Endothelial cell (in vitro differentiated cells): ENCODE measurements at places on chromosomes 13 and 19.

- H3K36me3 ChIP-seq = no peaks in the 10 kb centered on the region
- no peaks in the 10 kb centered on the region for H3K27me3 ChIP-seq
- no peak overlapping the region for H3K27ac ChIP-seq
- no peak for DNase-seq
- no peaks in the 10 kb centered on the region for H3K4me1 ChIP-seq
- no peak overlapping the region for H3K4me3 ChIP-seq
Observed at GRCh38 chr13:78497702-78498355, 105.5 kb downstream of the POU4F1 start.

GRCh38 chr13:29569253-29570050 is 26.0 kb downstream of the SLC7A1 start:
- no peak overlapping the region for H3K27ac ChIP-seq
- DNase-seq = no peak
- H3K4me3 ChIP-seq = no peak overlapping the region
- no peaks in the 10 kb centered on the region for H3K27me3 ChIP-seq
- peaks cover 26% of the 10 kb centered on the region for H3K4me1 ChIP-seq

DNA sequence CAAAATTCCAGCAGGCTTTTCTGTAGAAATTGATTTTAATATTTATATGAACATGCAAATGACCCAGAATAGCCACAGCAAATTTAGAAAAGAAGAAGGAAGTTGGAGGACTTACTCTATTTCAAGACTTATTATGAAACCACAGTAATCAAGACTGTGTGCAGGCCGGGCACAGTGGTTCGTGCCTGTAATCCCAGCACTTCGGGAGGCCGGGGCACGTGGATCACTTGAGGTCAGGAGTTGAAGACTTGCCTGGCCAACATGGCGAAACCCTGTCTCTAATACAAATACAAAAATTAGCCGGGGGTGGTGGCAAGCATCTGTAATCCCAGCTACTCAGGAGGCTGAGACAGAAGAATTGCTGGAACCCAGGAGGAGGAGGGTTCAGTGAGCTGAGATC is 6.0 kb upstream of the FFAR2 start:
- H3K4me3 ChIP-seq = no peak overlapping the region
- no peak overlapping the region for H3K27ac ChIP-seq
- no peaks in the 10 kb centered on the region for H3K36me3 ChIP-seq
- peaks cover 17% of the 10 kb centered on the region for H3K4me1 ChIP-seq
- no peak for DNase-seq

- DNase-seq = no peak
- no peaks in the 10 kb centered on the region for H3K36me3 ChIP-seq
- H3K4me1 ChIP-seq = no peaks in the 10 kb centered on the region
- no peak overlapping the region for H3K4me3 ChIP-seq
- H3K27me3 ChIP-seq = no peaks in the 10 kb centered on the region
- no peak overlapping the region for H3K27ac ChIP-seq
Observed at GRCh38 chr13:85651440-85651839, 147.8 kb downstream of the SLITRK6 start.

- H3K4me3 ChIP-seq = no peak overlapping the region
- H3K4me1 ChIP-seq = peaks cover 19% of the 10 kb centered on the region
- H3K27me3 ChIP-seq = no peaks in the 10 kb centered on the region
- no peak for DNase-seq
- no peak overlapping the region for H3K27ac ChIP-seq
Observed at GRCh38 chr13:45401314-45401713, 16.9 kb downstream of the SLC25A30 start.

DNA sequence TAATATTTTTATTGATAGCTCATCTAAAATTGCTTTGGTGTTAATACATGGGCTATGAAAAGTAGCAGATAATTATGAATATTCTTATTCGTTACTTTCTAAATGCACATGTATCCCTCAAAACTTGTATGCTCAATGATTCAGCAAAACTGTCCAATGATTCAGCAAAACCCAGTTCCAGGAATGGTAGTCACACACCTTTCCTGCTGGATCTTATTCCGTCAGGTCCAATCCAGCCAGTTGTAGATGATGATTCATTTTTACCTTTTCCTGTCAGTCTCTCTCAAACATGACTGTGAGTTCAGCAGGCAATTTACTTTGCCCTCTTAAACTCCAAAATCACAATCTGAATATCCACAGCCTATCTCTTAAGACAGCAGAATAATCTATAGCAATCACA is 1082.6 kb downstream of the EFNB2 start:
- no peak for DNase-seq
- H3K4me3 ChIP-seq = no peak overlapping the region
- H3K36me3 ChIP-seq = no peaks in the 10 kb centered on the region
- no peaks in the 10 kb centered on the region for H3K4me1 ChIP-seq
- peaks cover 1% of the 10 kb centered on the region for H3K27me3 ChIP-seq

DNA sequence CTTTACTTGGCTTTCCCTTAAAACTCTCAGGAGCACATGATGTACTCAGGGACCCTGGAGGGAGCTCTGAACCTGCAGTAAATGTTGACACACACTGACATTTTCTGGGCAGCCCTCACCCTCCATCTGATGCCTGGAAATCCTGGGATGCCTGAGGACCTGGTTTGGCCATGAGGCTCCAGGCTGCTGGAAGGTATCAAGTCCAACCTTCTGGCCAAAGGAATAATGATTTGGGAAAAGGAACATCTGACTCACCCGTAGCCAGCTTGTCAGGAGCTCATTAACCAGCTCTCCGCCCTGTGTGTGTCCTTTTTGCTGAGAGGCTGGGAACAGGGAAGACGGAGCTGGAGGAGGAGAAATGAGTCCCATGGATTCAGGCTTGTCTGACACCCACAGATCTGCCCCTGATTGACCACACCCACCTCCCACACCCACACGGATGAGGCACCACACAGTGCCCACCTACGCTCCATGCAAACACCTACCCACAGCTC is 10.3 kb downstream of the ZNF558 start:
- peaks cover 13% of the 10 kb centered on the region for H3K27me3 ChIP-seq
- no peak for DNase-seq
- H3K36me3 ChIP-seq = peaks cover 18% of the 10 kb centered on the region
- no peak overlapping the region for H3K27ac ChIP-seq

DNA sequence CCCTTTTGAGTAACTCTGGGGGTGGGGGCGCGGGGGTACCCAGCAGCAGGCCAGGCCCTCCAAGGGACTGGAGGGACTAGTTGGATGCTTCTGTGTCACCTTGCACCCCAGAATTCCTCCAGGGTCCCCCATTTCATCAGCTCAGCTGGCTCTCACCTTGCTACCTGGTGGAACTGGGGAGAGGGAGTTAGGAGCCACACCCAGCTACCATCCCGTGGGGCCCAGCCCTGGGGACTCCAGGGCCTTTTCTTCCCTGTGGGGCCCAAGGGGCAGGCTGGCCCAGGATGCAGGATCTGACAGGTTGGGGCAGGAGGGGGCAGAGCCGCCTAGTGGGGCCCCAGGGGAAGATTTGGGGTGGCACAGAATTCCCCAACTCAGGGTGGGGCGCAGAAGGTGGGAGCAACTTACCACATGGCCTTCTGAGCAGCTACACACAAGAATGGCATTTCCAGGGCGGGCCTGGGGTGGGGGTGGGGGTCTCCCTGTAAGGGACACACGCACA is 32.8 kb upstream of the NANOS3 start:
- H3K27me3 ChIP-seq = peaks cover 28% of the 10 kb centered on the region
- no peaks in the 10 kb centered on the region for H3K36me3 ChIP-seq
- H3K4me3 ChIP-seq = peak overlapping the region; percentile 67
- H3K4me1 ChIP-seq = peaks cover 31% of the 10 kb centered on the region
- H3K27ac ChIP-seq = no peak overlapping the region
- no peak for DNase-seq

DNA sequence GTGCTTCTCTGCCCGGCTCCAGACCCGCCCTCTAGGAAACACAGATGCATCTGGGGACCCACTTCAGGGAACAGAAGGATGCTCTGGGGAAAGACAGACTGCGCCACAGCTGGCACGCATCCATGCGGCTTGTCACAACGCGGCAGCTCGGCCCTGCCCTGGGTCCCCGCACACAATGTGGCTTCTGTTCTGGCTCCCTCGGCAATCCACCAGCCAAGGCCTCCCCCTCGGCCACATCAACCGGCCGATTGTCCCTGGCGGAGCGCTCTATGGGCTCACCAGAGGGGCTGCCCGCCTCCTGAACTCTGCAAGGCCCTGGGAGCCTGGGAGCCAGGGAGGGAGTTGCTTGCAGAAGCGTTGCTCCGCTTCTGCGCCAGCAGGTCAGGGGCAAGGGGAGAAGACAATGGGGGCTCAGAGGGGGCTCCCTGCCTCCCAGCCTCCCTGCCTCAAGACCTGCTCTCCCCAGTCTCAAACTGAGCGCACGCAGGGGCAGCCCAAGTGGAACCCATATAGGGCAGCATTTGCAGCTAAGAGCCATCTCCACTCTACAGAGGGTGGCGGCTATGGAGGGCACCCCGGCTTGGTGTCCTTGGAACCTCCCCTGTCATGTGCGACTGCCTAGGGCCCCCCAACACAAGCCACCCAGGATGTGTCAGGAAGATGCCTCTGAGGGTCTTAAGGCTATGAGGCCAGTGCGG is 37.9 kb downstream of the MLLT1 start:
- no peak overlapping the region for H3K27ac ChIP-seq
- no peak for DNase-seq
- no peak overlapping the region for H3K4me3 ChIP-seq
- H3K4me1 ChIP-seq = peaks cover 32% of the 10 kb centered on the region
- peaks cover 20% of the 10 kb centered on the region for H3K36me3 ChIP-seq
- peaks cover 6% of the 10 kb centered on the region for H3K27me3 ChIP-seq

GRCh38 chr13:37443538-37443937 is 155.0 kb downstream of the POSTN start:
- DNase-seq = no peak
- H3K27ac ChIP-seq = no peak overlapping the region
- no peaks in the 10 kb centered on the region for H3K36me3 ChIP-seq
- no peak overlapping the region for H3K4me3 ChIP-seq
- H3K27me3 ChIP-seq = no peaks in the 10 kb centered on the region
- H3K4me1 ChIP-seq = no peaks in the 10 kb centered on the region

DNA sequence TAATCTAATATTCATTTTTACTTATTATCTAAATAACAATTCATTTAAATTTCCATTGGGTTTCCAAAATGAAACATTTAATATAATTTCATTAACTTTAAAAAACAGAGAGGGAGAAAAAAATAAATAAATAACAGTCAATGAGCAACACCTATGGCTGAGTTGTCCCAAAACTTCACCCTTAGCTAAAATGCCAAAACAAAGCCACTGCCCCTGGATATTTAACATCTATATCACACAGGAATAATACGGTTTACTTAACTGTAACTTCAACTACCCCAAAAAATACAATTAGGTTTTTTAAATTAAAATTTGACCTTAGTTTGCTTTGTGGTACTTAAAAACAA is 541 bp downstream of the ELF1 start:
- H3K27me3 ChIP-seq = no peaks in the 10 kb centered on the region
- H3K36me3 ChIP-seq = no peaks in the 10 kb centered on the region
- DNase-seq = no peak
- no peak overlapping the region for H3K27ac ChIP-seq
- peaks cover 3% of the 10 kb centered on the region for H3K4me1 ChIP-seq

GRCh38 chr19:33722456-33723239 is 74.0 kb upstream of the KCTD15 start:
- peaks cover 18% of the 10 kb centered on the region for H3K27me3 ChIP-seq
- DNase-seq = no peak
- no peak overlapping the region for H3K4me3 ChIP-seq
- H3K4me1 ChIP-seq = no peaks in the 10 kb centered on the region

GRCh38 chr13:106612688-106613087 is 44.8 kb upstream of the ARGLU1 start:
- no peak overlapping the region for H3K27ac ChIP-seq
- no peaks in the 10 kb centered on the region for H3K36me3 ChIP-seq
- peaks cover 3% of the 10 kb centered on the region for H3K4me1 ChIP-seq
- H3K4me3 ChIP-seq = no peak overlapping the region
- no peak for DNase-seq

- no peak for DNase-seq
- no peaks in the 10 kb centered on the region for H3K36me3 ChIP-seq
- H3K27me3 ChIP-seq = no peaks in the 10 kb centered on the region
- H3K4me1 ChIP-seq = peaks cover 3% of the 10 kb centered on the region
- no peak overlapping the region for H3K4me3 ChIP-seq
Observed at GRCh38 chr13:102317593-102317992, 84.3 kb downstream of the FGF14 start.
